ENCODE measurements at places on chromosomes 2 and 18.
A peak's percentile ranks its signal among the peaks of the same experiment; 100 is the strongest.

DNA sequence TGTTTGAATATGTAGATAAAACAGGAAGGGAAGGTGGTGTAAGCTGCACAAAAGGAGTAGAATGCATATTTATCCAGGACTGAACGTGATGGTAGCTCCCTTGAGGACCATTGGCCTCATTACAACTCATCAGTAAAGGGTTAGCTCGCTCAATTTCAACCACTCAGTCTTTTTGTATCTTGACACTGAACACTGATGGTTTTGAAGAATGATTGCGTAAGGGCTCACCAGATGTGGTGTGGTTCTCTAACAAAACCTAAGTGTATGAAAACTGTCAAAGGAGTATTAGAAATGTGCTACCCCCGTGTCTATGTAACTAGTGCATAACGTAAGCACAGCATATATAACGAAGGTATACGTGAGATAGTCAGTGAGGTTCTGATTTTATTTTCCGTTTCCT, 272.4 kb upstream of the THSD7B start:
- no peak for DNase-seq

DNA sequence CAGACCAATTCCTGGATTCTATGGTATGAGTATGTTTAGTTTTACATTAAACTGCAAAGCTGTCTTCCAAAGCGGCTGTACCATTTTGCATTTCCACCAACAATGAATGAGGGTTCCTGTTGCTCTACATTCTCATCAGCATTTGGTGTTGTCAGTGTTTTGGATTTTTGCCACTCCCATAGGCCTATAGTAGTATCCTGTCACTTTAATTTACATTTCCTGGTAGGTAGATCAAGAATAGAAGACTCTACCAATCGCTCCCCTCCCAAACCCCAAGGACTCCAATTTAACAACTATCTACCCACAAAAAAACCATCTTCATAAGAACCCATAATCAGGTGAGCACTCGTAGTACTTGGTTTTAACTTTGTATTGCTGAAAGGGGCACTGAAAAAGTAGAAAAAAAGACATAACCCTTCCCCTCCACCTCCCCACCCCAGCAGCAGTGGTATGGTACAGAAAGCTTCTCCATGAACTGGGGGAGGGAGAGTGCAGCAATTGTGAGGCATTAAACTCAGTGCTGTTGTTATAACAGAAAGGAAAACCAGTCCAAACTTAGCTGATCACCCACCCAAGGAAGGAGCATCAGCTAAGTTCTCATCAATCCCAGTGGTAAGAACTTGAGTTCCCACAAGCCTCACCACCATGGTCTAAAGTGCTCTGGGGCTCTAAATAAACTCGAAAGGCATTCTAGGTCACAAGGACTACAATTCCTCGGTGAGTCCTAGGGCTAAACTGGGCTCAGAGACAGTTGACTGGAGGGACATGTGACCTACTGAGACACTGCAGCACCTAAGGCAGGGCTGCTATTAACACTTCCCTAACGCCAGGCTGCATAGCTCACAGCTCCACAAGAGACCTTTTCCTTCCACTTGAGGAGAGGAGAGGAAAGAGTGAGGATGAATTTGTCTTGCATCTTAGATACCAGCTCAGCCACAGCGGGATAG, 35.5 kb upstream of the CYTIP start:
- no peak for DNase-seq

DNA sequence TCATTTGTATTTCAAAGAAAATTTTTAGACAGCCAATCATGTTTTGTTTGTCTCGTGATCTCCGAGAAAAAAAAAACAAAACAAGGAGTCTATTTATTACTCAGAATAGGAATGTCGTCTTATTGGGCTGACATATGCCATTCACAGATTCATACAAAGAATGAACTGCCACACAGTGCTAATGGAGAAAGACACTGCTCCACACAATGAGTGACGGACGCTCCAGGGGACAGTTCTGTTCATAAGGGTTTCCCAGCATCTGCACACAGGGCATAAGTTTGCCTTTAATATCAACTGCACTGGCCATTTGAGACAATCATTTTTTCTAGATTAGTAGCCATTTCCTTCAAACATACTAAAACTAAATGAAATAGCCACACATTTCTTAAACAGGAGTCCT, 3.4 kb downstream of the SERTAD2 start:
- DNase-seq: peak; percentile 43

DNA sequence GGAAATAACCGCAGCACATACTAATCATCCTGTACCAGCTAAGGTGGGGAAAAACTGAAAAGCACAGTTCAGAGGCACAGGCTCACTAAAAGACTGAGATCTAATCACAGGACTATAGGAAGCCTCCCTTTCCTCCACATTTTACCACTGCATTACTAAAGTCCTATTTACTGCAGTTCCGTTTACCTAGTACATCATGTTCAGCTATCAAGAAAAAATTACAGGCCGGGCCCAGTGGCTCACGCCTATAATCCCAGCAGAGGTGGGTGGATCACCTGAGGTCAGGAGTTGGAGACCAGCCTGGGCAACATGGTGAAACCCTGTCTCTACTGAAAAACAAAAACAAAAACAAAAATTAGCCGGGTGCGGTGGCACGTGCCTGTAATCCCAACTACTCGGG, 11.0 kb upstream of the NBEAL1 start:
- DNase-seq: no peak

GRCh38 chr2:231197706-231198290, 633 bp upstream of the ARMC9 start:
- DNase-seq: peak; percentile 26

DNA sequence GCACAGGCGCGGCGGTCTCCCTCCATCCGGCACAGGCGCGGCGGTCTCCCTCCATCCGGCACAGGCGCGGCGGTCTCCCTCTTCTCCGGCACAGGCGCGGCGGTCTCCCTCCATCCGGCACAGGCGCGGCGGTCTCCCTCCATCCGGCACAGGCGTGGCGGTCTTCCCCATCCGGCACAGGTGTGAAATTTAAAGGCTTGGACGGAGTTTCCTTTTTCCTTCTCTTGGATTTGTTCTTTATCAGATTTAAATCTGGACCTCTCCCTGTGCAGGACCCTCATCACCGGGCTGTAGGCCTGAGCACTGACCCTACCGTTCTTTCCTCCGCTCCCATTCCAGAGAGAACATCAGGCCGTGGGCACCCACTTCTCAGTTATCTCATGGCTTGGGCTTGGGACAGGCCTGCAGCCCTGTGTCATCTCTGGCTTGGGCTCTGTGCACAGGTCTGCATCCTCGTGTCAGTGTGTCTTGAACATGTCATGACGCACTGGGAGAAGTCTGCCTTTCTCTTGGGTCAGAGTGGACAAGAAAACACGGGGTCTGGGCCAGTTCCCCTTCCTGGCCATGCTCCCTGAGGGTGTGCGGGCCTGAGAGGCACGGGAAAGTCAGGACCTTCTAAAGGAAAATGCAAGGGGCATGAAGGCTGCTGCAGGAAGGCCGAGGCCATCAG, 53.9 kb upstream of the PXDN start:
- no peak for DNase-seq

- DNase-seq: no peak
Measured at GRCh38 chr18:35460736-35461161, 37.0 kb downstream of the INO80C start.

GRCh38 chr2:196165016-196165415, 6.4 kb downstream of the STK17B start:
- DNase-seq: no peak

DNA sequence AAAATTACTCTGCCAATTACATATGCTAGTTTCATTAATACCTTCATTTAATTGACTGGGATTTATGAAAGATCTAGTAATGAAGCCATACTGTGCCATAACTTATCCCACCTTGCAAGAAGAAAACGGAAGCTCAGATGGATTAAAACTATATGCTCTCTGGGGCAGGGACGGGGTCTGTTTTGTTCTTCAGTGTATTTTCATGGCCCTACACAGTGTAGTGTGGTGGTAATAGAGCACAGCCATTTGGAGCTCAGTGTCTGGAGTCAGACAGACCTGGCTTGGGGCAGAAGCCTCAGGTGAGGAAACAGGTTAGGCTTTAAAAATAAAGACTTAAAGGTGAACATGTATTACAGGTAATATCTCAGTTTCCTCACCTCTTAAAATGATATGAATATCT, 62.3 kb downstream of the FIGN start:
- DNase-seq: no peak

DNA sequence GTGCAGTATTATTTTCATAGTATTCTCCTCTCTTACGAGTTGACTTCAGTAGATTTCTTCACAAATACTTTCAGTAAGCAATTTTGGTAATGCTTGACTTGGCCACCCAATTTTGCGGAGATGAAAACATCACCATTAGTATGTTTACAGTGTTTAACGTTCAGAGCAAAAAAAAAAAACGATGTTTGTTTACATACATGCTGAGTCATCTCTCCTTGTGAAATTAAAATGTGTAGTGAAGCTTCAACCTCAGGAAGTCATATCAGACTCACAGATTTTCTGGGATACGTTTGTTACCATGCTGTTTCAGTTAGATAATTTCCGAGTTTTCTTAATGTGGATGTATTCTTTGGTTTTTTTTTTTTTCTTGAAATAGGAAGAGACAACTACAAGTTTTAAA, 100.1 kb downstream of the CTNNA2 start:
- no peak for DNase-seq

DNA sequence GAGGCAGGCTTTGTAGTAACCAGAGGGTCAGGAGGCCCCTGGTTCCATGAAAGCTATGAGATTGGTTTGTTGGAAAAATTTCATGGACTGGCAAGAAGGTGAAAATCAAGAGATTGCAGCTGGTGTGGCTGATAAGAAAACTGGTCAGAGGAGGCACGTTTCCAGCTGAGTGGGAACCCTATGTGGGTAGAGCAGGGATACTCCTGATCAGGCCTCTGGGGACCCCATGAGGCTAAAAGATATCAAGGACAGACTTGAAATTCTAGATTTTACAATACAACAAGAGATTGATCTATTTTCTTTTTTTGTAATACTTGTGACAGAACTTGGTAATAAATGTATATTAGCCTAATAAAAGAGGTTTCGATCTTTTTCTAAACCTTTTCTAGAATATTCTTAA, 1615.1 kb downstream of the DPP10 start:
- no peak for DNase-seq

DNA sequence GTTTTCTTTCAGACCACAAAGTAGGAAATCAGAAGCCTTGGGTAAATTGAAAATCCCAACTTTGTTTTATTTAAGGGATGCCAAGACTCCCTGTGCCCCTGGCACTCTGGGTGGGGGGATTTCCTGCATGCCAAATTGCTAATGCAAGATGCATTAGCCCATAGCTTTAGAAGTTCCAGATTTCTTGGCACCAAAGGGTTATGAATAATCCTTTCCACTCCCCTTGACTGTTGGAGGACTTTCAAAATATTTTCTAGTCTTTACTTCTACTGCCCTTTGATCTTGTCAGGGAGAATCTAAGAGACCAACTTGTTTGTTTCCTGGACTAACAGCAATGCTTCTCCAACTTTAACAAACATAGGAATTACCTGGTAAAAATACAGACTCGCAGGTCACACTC, 81.8 kb upstream of the TGIF1 start:
- no peak for DNase-seq

- DNase-seq: peak; percentile 23
Measured at GRCh38 chr2:233929352-233930022, 12.3 kb downstream of the TRPM8 start.

DNA sequence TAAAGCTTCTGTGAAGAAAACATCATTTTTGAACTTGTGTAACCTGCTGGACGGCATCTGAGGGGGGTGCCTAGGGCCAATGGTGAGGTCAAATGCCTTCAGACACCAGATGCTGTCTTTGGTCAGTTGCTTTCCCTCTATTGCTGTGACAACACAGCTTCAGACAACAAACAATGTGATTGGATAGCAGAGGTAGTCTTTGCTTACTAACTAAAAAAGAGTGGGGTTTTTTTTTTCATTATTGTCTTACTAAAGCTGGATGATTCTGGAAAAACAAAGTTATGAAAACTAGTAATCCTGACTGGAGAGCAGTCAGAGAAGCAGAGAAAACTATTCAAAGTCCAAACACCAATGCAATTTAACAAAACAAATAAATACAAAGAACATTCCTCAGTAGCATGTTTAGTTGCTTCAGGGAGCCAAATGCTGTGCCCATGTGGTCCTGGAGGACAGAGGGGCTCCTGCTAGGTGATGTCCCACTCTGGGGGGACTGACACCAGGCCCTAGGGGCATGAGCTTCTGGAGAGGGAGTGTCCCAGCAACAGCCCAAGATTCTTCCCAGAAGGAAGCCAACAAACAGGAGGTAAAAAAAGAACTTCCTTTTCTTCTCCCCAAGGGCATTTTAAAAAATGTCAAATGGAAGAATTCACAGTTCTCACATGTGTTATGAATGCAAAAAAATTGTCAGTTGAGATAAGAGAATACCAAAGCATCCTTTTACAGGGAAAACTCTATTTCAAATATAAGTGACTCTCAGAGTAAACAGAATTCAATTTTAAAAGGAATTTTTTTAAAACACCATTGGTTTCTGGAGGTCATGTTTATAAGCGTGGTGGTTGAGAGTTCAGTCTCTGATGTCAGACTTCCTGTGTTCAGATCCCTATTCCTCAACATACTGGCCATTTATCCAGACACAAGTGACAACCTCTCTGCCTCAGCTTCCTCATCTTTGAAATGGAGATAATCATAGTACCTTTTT, 181.1 kb upstream of the PGAP1 start:
- DNase-seq: peak; percentile 46

DNA sequence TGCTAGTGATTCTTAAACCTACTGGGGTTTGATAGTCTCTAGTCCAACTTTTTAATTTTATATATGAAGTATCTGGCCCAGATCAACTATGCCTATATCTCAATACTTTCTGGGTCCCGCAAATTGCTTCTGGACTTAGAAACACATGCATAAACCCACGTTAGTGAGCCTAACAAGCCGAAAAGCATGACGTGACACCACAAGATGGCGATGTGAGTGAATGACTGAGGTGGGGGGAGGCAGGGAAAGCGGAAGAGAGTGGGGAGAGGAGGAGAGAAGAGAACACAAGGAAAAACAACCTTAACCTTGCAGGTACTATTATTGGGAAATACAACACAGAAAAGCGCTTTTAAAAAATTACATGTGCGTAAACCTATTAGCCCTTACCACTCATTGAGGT, 13.8 kb downstream of the PDIA6 start:
- DNase-seq: no peak

- no peak for DNase-seq
Measured at GRCh38 chr2:214560176-214560575, 149.3 kb downstream of the VWC2L start.

- no peak for DNase-seq
Measured at GRCh38 chr2:56209701-56210100, 25.9 kb downstream of the CCDC85A start.

GRCh38 chr2:238107525-238108422, 7.6 kb downstream of the ESPNL start:
- DNase-seq: peak; percentile 41

DNA sequence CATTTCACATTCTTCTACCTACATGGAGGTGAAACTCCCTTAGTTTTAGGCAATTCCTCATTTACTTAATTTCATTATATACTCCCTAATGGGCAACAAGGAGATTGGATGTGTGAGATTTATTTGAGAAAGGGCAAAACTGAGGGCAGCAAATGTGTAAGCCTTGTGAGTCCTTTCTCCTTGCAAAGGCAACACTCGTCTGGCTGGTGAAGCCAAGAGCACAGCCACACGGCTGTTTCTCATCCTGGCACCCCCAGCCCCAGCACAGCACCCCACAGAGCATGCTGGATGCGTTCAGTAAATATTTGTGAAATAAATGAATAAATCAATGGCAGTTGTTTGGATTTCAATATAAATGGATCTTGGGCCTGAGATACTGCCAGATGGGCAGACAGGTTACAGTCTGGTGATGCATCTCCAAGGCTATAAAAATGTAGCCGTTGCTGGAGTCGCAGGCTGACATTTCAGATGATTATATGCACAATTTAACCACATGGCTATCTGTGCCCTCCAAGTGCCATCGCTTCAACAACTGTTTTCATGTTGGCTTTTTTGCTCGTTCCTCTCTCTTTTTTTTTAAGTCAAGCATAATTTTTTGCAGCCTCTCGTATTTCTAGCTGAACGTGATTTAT, 154.1 kb upstream of the REV1 start:
- no peak for DNase-seq
